ENCODE measurements at places on chromosomes 1 and 21.

- no peak for DNase-seq
Observed at GRCh38 chr1:40788561-40789341, 5.2 kb downstream of the KCNQ4 start.

- DNase-seq, result no peak
Observed at GRCh38 chr1:39413902-39414528, 77.4 kb upstream of the BMP8A start.

- no peak for DNase-seq
Observed at GRCh38 chr1:4624141-4624715, 30.2 kb upstream of the AJAP1 start.

- no peak for DNase-seq
Observed at GRCh38 chr1:226309398-226310244, 657 bp upstream of the LIN9 start.

DNA sequence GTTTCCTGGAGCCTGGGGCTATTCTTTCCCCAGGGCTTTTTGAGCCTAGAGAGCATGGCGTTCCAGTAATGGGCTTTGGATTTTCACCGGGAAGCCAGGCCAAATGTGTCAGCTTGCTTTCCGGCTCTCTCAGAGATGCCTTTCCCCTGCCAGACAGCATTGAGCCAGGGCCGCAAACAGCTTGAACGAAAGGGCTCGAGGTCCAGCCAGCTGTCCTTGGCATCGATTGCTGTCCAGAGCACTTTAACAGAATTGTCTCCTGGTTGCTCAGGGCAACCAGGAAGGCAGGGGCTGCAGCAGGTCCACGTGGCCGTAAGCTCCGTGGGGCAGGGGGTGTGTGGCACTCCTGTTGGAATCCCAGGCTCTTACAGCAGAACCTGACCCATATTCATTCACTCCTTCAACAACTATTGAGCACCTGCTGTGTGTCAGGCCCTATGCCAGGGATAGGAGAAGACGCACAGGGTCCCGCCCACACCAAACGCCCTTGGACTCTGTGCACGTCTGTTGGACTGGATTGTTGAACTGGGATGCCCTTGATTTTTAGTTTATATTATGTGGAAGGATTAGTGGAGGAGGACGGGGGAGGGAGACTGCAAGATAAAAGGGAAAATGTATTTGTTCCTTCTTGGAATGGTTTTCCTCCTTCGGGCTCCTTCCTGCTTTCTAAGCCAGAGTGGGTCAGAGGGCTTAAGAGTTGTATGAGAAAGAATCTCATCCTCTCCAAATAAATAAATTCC lies 38.7 kb upstream of the EFHD2 start:
- no peak for DNase-seq

DNA sequence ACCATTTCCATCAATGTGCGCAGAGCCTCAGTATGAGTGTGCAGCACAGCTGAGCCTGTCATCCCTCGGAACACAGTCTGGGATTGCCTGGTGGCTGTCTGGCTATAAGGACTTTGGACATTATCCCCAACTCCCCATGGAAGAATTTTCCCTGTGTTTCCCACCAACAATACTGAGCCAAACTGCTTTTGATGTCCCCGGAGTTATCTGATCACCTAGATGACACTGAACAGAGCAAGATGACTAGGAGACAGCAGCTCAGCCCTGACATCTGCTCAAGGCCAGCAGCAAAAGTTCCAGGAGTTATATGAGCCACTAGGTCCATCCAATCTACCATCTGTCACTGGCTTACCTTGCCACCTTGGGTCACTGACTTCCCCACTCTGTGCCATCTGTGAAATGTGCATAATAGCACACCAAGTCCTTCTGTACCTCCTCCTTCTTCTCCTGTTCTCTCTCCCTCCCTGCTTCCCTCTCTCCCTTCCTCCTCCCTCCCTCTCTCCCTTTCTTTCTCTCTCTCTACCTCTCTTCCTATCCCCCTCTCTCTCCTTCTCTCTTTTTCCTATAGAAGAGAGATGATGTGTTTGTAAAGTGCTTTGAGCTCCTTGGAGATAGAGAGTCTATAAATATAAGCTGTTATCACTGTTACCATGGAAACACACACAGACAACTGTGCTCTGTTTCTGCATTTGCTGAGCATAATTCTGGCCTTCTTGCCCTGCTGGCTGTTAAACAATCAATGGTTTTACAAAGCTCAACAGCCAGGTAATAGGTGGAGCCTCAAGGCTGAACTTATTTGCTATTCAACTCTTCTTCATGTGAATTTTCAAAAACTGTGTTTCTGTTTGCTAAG lies 19.7 kb upstream of the ATP1B1 start:
- DNase-seq, result no peak

GRCh38 chr1:24343412-24344089 lies 24.4 kb downstream of the GRHL3 start:
- DNase-seq, result no peak

DNA sequence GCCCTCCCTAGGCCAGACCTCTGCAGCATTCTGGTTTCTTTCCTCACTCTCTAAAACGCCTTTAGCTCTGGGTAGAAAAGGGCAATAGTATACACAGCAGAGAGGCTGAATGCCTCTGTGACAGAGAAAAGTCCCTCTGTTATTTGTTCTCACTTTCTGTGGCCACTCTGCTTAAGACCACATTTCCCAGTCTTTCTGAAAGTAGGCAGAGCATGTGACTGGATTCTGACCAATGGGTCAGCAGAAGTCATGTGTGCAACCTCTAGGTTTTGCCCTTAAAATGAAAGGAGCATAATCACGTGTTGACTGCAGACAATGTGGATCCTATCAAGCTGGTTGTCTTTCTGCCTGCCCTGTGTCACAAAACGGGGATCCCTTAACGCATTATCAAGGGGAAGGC lies 79.7 kb upstream of the MARK1 start:
- no peak for DNase-seq

DNA sequence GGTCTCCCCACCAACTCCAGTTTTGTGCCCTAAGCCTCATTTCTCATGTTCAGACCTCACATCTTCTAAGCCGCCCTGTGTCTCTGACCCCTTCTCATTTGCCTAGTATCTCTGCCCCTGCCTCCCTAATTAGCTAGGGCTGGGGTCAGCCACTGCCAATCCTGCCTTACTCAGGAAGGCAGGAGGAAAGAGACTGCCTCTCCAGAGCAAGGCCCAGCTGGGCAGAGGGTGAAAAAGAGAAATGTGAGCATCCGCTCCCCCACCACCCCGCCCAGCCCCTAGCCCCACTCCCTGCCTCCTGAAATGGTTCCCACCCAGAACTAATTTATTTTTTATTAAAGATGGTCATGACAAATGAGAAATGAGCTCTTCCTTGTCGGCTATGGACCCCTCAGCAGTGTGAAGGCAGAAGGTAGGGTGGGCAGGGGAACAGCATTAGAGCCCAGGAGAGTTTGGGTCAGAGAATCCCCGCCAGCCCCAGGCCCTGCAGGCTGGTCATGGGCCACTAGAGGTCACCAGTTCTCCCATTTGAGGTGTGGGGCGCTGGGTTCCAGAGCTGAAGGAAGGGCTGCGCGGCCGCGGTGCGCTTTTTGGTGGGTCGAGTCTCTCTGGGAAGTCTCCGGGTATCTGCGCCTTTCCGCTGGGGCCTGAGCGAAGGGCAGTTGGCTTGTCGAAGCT lies 11.5 kb downstream of the ADAMTSL4 start:
- DNase-seq, result no peak

DNA sequence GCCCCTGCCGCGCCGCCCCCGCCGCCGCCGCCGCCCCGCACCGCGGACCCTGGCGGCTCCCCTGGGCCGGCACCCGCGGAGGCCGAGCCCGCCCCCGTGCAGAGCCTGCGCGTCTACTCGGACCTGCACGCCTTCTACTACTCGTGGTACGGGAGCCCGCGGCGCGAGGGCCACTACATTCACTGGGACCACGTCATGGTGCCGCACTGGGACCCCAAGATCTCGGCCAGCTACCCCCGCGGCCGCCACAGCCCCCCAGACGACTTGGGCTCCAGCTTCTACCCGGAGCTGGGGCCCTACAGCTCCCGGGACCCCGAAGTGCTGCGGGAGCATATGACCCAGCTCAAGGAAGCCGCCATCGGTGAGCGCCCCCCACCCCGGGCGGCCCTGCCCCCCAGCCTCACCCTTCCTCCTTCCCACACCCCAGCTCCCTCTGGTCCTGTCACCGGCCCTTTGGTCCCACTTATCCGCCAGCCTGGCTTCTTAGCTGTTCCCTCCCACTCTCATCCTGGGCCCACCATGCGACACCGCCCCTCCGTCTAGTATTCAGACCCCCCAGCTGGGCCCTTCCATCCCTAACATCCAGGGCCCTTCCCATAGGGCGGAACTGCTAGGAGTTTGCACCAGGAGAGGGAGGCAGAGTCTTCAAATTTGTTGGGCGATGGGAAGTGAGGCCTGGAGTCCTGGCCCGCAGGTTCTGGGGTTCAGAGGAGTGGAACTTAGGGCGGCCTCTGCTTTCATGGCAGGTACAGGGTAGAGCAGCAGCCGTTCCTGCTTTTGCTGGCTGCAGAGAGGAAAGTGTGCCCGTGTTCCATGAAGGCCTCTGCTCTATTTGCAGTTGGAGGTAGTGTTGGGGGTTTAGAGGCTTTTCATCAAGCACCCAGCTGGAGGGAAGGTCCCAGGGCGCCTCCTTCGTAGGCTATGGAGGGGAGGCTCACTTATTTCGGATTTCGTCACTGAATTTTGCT lies 1.0 kb downstream of the MANEAL start:
- no peak for DNase-seq

DNA sequence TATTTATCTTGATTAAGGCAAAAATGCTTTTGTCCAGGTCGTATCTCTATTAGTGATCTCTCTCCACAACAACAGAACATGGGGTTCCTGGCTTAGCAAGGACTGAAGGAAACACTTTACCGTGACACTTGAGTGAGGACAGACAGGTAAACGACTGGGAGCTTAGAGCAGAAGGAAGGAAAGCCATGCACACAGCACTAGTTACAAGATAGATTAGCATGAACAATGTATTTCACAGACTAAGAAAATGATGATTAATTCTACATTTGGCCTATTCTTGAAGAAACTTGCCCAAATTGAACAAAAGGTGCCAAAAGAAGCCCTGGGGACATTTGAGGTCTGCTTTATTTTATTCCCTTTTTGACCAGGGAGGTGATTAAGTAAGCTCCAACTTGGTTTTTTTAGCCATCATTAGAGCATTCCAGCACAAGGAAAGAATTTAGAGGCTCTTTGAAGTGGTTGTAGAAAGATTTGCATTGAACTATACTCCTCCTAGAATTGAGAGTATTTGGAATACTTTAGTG lies 248.5 kb downstream of the USP25 start:
- DNase-seq, result peak; percentile 58

GRCh38 chr1:28796352-28797211 lies 15.4 kb upstream of the OPRD1 start:
- DNase-seq, result no peak

DNA sequence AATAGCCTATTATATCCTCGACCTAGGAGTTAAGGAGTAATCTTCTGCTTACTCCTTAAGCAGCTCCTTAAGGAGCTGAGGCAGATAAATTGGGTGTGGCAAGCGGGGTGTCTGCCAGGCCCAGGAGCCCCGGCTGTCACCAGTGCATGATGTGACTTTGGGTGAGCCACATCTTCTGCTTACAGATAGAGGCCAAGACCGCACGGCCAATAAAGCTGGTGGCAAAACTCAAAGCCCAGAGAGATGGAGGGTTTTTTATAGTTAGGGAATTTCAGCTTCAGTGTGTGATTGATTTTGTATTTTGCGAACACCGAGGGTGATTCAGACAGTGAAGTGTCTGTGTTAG lies 9.8 kb downstream of the MX2 start:
- DNase-seq, result no peak

DNA sequence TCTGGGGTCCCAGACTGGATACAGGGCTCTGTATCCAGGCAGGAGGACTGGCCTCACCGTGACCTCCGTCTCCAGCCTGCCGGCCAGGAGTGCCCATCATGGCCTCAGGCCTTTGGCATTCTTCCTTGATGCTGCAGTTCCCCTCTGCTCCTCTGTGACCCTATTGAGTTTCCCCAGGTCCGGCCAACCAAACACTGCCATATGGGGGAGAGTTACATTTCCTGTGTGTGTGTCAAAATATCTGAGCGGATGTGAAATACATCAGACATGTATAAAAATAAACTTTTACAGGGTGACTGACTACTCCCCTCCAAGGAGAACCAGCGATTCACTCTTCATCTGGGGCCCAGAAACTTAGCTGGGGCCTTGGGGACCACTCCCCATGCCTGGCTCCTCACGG lies 10.2 kb upstream of the UBL4B start:
- no peak for DNase-seq

DNA sequence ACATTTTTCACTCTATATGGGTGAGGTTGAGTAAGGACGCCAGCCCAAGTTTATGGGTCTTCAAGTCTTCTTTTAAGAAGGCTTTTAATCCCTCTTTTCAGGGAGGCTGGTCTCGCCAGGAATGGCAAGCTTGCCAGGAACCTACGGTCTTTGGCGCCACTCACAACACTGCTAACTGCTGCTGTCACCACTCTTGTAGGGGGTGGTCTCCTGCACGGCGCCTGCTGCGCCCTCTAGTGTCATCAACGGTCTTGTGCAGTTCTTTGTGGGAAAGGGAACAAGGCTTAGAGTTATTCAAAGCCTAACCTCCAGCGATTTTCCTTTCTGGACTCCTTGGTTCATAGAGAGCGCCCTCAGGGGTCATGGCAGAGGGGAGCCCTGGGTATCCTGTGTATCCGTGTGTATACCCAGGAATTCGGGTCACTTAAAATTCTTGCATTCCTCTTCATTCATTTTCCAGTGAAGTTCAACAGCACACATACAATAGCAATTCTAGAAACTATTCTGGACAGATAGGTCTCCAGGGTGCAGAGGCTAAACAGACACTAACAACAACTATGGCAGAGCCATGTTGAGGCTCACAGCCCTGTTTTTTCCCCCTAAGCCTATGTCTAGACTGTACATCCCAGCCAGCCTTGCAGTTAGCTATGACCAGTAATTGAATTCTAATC lies 392.8 kb upstream of the CAMK1G start:
- peak; percentile 14 for DNase-seq

DNA sequence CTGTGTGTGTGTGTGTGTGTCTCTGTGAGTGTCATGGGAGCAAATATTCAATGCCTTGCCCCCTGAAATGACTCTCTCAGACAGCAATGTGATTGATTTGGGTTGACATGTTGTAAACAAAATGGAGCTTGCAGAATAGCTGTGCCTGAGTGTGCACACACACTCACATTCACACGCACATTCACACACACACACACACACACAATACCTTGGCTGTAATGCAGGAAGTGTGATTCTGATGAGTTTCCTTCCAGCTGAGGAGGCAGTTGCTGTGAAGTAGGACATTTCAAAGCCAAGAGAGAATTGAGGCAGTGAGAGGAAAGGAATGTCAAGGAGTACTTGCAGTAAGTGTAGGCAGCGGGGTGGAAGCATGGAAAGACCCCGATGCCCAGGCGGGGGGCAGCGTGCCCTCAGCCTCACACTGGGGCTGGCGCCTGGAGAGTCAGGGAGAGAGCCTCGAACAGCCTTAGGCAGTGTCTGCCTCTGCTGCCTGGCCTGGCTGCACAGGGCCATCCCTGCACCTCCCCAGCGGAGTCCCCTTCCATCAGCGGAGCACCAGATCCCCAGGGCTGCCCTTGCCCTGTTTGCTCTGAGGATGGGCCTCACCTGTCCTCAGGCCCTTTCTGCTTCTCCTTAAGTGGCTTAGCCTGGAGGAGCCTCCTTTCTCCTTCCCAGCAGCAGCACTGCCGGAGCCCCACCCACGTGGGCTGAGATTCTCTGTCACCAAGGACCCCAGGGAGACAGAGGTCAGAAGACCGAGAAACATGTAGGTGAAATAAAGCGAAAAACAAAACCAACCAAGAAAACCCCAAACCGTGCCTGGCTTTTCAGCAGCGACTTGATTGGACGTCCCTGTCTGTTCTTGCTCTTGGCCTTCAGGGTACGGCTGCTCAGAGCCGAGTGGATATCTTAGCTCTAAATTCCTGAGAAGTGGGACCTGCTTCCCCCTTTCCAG lies 9.2 kb downstream of the VASH2 start:
- no peak for DNase-seq

GRCh38 chr1:9106286-9106685 lies 22.6 kb downstream of the GPR157 start:
- DNase-seq, result no peak

GRCh38 chr1:42756956-42757891 lies 9.6 kb downstream of the P3H1 start:
- DNase-seq, result no peak

All from fibroblast of skin of left quadriceps (primary cell).